ENCODE measurements at places on chromosomes 2 and 18.

GRCh38 chr18:32956591-32957315, 183.9 kb upstream of the KLHL14 start:
- no peak for DNase-seq

- DNase-seq, result no peak
These were observed 207.7 kb downstream of the DSEL start for GRCh38 chr18:67308819-67309218.

GRCh38 chr18:79797518-79798345, at the start of gene KCNG2:
KCNG2 (plus strand) TSS chr18:79797938; CDS start chr18:79863668, 65,730 bp downstream.
- peak; percentile 41 for DNase-seq

- no peak for DNase-seq
These were observed 27.0 kb upstream of the TWIST2 start for GRCh38 chr2:238820916-238821315.

GRCh38 chr2:45466053-45466452, 145.0 kb downstream of the SRBD1 start:
- no peak for DNase-seq

- DNase-seq, result no peak
These were observed 19.1 kb downstream of the MAPRE2 start for GRCh38 chr18:35060122-35060815.

DNA sequence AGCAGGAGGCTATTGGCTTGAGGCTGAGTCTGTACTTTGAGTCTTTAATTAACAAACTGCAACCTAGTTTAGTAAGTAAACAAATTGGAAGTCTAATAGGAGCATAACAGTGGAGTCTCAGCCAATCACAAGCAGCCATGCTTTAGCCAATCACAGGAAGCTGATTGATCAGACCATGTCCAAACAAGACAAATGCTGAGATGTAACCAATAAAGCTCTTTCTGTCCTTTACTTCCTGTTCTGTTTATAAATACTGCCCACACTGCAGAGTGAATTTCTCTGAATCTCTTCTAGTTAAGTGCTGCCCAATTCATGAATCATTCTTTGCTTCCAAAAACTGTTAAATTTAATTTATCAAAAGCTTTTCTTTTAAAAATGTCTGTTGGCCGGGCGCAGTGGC, 146.6 kb upstream of the DLX2 start:
- DNase-seq, result peak; percentile 21

DNA sequence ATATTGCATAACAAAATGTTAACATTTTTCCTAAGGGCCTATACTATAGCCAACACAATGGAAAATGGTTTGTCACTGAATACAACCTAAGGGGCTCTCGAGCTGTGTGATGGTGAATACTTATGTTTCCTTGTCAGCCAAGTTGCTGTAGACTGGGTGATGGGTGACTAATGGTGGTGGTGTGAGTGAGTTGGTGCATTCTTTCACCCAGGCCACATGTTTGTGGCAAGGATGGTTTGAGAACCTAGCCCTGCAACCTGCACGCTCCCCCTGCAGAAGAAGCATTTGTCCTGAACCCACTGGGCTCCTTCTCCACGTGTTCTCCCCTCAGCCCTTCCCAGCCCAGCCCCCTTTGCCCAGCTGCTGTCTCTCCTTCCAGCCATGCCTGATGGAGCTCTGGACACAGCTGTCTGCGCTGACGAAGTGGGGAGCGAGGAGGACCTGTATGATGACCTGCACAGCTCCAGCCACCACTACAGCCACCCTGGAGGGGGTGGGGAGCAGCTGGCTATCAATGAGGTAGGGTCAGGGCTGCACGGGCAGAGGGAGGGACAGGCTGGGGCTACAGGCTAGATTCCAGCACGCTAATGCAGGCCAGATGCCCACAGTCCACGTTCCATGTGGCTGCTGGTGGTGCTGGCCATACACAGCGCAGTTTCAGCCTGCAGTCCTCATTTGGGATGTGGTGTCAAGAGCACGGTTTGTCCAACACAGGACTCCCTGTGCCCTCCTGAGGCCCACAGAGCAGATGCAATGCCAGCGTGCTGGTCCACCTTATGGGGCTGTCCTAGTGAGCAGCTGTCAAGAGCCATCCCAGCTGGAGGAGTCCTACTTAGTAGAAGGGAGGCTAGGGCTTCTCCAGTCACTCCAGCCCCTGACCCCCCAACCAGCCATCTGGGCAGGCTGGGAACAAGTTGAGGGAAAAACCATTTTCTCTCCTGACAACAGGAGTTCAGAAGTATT, 65.4 kb downstream of the FAM168B start:
- no peak for DNase-seq

- DNase-seq, result no peak
These were observed 60.8 kb downstream of the MFSD6 start for GRCh38 chr2:190468814-190469569.

DNA sequence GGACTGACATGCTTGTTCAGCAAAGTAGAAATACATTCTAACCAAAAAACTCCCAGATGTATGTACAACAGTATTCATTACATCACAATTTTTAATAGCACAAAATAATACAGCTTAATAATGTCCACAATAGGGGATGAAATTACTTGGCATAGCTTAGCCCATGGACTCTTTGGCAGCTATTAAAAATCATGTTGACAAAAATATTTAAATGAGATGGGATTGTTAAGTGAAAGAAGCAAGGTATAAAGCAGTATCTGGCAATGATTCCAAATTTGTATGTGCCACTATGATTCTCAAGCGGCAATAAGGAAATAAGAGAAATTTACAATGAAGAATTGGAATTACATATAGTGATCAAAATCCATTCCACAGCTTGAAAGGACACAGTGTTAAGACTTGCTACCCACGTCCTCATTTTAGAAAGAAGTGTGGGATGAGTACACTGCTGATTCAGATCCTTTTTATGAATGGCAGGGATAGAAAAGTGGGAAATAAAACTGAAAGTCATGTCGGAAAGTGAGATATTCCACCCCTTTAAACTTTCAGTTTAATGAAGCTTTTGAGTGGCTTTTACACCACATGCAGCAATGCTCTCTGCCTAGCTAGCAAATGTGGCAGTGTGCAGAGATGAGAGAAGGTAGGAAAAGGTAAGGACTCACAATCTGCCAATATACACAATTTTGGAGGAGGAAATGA, 2.4 kb downstream of the GAREM1 start:
- no peak for DNase-seq

DNA sequence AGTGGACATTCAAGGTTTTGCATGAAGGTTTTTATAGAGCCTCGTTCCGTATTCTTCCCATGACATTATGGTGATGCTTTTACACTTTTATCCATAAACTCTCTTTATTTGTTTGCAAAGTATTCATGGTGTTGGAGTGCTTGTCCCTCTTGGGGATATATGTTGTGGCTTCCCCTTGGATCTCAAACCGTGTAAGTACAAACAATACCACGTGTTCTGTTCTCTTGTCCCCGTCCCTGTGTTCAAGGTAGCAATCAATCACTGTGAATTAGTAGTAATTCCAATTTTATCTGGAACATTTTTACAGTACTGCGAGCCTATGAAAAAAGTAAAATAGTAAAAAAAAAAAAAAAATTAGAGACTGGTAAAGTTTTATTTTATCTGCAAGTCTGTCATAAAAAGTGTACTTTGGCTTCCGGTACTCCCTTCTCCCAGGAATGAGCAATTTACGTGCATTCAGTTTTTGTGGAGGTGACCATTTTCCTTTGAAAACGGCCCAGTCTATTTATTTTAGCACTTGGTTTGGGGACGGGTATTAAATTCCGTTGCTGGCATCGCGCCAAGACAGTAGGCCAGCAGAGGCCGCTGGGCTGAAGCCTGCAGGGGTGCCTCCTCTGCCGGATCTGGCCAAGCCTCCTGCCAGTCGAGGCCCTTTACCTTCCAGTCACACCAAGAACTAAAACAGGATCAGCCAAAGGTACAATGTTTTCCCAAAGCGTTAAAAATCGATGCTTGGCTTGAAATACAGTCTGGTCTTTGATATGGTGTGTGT, 175.7 kb downstream of the SOCS6 start:
- DNase-seq, result peak; percentile 89

GRCh38 chr2:28591711-28592335, 96.0 kb downstream of the PLB1 start:
- no peak for DNase-seq

DNA sequence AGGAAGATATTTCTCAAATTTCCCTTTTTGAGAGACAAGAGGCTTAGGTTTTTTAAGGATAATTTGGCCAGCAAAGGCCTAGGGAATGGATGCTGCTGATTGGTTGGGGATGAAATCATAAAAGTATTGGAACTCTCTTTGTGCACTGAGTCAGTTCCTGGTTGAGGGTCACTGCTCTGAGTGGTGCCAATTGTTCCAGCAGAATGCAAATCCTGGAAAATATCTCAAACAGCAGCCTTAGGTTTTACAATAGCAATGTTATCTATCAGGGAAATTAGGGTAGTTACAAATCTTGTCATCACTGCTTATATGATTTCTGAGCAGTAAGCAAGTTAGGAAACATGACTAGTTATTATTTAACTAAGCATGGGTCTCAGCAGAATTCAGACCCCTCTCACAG, 96.2 kb downstream of the RAD51AP2 start:
- DNase-seq, result no peak

DNA sequence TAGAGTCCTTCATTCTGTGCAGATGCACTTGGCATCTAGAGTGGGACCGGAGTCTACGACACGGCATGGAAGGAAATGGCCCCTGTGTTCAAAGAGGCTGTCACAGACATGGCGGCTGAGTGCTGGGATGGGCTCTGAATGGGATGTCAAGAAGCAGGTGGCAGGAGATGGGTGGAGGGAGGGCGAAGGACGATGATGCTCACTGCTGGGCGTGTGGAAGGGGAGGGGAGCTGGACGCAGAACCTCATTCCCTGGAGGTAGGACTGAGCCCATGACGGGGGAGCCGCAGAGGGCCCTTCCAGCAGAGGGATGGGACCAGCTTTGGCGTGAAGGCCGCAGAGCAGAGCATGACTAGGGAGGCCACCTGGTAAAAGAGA, 18.8 kb upstream of the ALPI start:
- DNase-seq, result no peak

GRCh38 chr2:226838722-226839121, 2.9 kb downstream of the RHBDD1 start:
- no peak for DNase-seq

DNA sequence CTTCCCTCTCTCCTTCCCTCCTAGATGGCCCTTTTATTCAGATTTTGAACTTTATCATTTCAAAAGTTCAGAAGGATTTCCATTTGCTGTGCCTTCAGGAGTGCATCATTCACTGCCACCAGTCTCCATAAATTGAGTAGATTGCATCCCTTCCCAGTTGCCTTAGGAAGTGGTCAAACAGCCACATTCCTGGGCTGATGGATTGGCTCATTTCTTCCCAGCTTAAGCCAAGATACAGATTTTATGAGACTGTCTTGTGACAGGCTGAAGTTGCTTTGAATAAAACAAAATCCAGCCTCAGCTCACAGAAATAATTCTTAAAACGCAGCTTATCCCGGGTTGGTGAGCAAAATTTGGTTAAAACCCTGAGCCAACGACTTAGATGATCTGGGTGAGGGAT, 9.8 kb downstream of the NRP2 start:
- DNase-seq, result no peak

- DNase-seq, result no peak
These were observed 734.9 kb downstream of the EPHA4 start for GRCh38 chr2:220837226-220837625.

GRCh38 chr2:233746475-233747282, 13.4 kb upstream of the UGT1A1 start:
- no peak for DNase-seq

- peak; percentile 68 for DNase-seq
These were observed 497.6 kb upstream of the FAM98A start for GRCh38 chr2:34096562-34097171.

DNA sequence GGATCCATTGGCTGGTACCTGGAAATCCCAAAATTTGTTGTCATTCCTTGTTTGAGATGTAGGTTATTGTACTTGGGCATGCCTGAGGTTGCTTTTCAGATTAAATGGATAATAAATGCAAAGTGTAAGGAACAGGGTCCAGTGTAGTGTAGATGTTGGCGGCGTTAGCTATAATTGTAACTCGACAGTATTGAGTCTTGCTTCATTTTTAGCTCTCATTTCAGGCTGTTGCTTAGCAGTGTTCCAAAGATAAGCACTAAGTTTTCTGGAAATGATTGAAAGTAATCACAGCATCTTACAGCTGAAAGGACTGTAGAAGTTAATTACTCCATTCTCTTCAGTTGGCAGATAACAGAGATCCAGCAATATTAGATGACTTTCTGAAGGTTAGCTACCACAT, 47.8 kb upstream of the SPTBN1 start:
- DNase-seq, result no peak

DNA sequence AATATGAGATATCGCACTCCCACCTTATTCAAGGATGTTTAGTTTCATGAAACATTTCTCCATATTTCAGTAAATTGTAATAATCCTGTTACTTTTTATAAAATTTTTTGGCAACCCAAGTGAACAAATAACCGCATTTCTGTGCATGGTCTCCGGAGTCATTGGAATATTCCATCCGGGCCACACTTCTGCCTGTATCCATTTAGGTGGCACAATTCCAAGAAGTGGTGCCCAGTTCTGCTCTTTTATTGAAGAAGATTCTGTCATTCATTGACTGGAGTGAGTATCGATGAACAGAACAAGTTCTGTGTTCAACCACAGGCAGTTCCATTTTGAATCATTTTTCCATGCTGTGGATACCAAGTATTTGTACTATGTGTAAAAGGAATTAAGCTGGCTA, 26.6 kb upstream of the ICOS start:
- no peak for DNase-seq
